ENCODE measurements at places on chromosomes 2 and 18.

- no peak for DNase-seq
Observed at GRCh38 chr2:70854411-70854810, 18.8 kb upstream of the CD207 start.

DNA sequence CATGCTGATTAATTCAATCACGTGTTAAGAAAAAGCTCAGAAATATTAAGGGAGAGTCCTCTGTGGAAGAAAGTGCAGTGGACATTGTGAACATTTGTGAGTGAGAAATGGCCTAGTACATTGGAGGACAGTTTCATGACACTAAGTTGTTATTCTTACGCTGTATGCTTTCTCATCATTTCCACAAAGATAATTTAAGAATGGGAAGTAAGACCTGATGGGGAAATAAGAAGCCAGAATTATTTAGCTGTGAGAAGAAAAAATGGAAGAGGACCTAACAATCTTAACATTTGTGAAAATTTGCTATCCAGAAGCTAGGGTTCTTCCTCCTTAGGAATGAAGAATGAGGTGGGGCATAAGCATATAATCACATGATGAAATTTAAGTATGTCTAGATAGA is 15.2 kb upstream of the RAPH1 start:
- no peak for DNase-seq

DNA sequence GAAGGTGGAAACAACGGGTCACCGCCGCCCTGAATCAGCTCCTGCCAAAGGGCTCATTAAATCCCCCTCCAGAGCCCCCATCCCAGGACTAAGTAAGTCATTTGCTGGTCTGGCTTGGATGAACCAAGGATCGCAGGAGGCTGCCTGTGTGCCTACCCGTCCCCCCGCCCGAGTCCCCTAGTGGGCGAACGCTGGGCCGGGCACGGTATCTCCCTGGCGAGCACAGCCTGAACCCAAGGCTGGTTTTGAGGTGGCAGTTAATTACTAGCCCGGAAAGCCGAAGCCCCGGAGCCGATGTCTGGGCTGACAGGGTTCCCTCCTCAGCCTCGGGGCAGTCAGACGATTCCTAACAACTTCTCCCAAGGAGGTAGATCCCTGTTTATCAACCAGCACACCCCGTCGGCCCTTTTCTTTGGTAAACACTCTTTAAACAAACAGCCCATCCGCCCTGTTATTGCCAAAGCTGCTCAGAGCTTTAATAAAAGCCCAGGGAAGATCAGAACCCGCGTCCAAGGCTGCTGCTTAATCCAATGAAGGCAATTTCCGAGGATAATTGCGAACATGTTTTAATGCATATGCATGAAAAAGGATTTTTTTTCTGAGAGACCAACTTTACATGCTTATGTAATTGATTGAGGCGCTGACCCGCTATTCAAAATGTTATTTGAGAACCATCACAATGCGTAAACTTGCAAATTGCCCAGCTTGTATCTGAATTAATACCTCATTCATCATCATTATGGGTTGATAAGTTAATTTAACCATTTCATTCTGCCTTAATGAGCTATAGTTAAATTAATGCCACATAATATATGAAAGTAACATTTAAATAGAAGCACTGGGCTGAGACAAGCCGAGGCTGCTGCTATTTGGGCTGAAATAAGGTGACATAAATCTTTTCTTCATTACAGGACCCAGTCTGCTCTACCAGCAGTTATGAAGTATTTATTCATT is 10.5 kb downstream of the EVX2 start:
- DNase-seq = no peak

DNA sequence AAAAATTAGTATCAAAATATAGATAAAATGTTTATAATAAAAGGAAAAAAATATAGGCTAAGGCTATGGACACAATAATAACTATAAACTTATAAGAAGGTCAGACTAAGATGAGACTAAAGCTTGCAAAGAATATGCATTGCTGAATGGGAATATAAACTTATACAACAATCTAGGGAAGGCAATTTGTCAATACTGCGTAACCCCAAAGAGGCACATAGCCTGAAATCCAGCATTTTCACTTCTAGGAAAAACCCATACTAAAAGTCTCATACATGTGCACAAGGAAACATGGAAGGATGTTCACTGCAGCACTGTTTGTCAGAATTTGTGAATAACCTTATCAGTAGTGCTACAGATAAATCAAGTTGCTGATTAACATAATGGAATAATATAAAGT is 45.5 kb downstream of the FANCL start:
- no peak for DNase-seq

GRCh38 chr18:55128437-55128836 is 169.2 kb upstream of the CCDC68 start:
- no peak for DNase-seq

- DNase-seq = no peak
Observed at GRCh38 chr2:181754105-181754504, 73.8 kb upstream of the NEUROD1 start.

DNA sequence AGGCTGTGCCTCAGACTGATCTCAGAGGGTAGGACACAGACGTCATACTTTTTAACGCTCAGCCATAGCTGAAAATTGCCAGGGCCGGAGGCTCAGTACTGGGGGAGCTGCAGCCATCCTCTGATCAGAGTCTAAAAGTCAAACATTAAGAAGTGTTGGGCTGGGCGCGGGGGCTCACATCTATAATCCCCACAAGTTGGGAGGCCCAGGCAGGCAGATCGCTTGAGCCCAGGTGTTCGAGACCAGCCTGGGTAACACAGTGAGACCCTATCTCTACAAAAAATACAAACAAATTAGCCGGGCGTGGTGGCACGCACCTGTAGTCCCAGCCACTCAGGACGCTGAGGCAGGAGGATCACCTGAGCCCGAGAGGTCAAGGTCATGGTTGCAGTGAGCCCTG is 48.8 kb downstream of the FAM178B start:
- no peak for DNase-seq

DNA sequence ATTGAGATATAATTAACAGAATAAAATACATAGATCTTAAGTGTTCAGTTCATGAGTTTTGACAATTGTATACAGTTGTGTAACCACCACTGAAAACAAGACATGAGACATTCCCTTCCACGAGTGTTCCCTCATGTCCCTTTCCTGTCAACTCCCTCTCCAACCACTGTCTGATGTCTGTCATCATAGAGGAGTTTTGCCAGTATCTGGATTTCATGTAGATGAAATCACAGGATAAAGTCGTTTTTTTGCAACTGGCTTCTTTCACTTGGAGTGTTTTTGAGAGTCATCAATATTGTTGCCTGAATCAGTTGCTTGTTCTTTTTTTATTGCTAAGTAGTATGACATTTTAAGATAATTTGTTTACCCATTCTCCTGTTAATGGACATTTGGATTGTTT is 52.7 kb downstream of the RBMS1 start:
- no peak for DNase-seq

DNA sequence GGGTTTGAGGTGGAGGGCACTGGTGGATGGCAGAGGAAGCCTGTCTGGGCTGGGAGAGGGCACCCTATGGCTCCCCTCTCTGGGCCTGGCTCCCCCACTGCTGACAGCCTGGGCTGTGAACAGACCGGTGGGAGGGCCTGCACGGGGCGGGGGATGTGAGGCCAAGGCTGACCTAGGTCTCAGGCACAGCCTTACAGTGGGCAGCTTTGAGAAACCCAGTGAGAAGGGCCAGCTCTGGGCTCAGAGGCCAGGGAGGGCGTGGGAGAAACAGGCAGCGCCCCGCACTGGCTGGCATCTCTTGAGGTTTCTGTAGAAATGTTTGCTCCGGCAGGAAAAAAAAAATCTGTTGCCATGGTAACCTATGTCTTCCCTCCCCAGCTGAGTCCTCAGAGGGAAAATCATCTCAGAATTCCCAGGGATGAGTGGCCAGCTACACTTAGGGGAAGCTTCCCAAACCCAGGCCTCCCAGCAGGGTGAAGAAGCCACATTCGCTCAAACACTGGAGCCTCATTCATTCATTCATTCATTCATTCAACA is 71.7 kb upstream of the TAF1B start:
- DNase-seq = no peak

DNA sequence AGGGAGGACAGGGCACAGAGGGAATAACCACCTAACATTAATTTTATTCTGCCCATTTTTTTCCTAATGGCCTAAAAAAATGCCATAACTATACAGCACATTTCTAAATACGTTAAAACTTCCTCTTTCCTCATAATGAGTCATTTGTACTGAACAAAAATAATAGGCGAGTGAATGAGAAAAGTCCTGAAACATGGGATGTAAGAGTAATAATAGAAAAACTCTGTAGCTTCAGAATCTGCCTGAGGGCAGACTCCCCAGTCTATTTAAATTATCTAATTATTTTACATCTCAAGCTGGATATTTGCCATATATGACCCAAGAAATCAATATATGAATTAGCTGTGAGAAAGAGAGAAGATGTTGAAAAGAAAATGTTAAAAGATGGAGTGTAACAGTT is 285.1 kb downstream of the TMX3 start:
- no peak for DNase-seq

DNA sequence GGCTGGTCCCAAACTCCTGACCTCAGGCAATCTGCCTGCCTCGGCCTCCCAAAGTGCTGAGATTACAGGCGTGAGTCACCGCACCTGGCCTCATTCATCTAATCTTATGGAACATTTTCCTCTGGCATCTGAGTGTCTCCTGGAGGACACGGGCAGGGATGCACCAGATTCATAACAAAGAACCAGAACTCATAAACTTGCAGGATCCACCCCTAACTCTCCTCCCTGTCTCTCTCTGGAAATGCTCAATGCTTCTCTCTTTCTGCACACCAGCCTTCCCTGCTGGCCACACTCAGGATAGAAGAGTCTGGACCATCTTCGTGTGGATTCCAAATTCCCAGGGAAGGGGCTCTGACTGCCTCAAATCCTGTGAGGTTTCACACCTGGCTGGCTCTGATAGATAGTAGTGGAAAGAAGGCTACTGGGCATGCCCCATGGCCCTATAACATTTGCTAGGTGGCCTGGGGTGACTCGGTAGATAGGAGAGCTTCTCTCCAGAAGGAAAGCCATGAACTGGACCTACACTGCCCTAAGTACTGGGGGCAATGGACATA is 483.2 kb upstream of the GYPC start:
- DNase-seq = no peak

GRCh38 chr2:239824866-239825704 is 200.1 kb downstream of the NDUFA10 start:
- DNase-seq = no peak

GRCh38 chr2:162566666-162567065 is 222.7 kb downstream of the GCA start:
- DNase-seq = no peak

- DNase-seq = peak; percentile 65
Observed at GRCh38 chr18:79944126-79944731, 7.2 kb downstream of the SLC66A2 start.

GRCh38 chr2:56985609-56986008 is 801.8 kb downstream of the CCDC85A start:
- DNase-seq = no peak

DNA sequence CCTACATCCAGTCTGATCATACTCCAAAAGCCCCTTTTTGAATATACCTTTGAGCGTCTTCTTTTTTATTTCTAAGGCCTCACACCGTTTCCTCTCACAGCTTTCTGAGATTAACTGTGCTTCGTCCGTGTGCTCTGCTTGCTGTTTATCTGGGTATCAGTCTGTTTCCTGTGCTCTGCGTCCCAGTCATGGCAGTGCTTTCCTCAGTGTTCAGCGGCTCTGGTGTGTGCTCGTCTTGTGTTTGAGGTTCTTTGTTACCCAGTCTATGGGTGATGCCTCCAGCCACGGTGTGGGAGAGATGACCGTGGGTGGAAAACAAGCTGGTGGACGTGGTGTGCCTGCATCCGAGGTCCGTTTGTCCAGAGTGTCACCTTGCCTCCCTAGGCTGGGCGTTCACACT is 33.6 kb upstream of the BIN1 start:
- DNase-seq = no peak

DNA sequence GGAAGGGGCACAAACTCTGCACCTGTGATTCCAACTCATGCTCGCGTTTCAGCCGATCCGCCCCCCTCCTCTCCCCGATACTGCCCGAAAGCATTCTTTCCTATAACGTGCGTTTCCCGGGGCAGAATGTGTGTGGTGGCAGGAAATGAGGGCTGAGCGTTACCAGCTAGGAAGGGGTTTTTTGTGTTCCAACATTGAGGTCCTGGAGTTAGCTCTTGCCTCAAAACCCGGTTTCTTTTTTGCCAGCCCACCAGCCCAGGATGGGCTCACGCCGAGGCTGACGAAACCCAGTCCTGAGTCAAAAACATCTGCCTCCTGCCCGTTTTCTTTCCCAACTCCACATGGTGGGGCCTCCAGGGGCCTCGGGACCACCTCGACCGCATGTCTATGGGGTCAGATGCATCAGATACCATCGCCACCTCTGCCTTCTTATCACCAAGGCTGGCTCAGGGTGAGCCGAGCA is 113.7 kb upstream of the COPS8 start:
- DNase-seq = no peak

GRCh38 chr18:11688972-11689668 is at the start of gene GNAL:
Gene GNAL, plus strand, starts transcription at chr18:11689264. Its CDS starts 300 bp downstream, at chr18:11689564.
- DNase-seq = peak; percentile 43

- DNase-seq = no peak
Observed at GRCh38 chr18:75478996-75479880, 51.7 kb upstream of the SMIM21 start.

GRCh38 chr2:62287282-62287681 is 91.4 kb downstream of the B3GNT2 start:
- DNase-seq = no peak

GRCh38 chr18:8260319-8260718 is 348.9 kb upstream of the RAB12 start:
- DNase-seq = no peak

DNA sequence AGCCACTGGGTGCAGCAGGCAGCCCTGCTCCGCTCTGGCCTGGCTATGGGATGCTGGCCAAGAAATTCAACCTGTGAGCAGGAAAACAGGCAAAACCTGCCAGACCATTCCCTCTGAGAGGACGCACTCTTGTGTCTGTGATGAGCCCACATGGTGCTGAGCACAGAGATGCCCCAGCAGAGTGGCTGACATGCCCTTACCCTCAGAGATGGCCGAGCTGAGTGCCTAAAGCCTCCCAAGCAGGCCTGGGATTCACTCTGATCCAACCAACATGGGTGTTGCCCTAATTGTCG is 34.3 kb upstream of the TAF1B start:
- no peak for DNase-seq

DNA sequence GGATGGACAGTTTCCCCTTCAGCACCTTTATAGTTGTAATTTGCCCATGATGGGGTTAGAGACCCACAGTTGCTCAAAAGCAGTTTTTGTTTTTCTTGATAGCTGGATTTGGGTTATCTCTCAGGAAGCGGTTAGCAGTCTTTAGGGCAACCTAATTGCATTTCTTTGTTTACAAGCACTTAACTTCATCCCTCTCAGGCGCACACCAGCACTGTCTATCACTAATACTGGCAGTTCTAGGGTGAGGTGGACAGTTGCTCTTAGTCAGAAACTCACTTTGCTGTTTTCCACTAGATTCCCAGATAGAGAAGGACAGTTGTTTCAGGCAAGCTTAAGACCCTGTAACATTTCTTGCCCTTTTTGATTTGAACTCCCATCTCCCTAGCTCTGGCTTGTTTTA is 146.0 kb downstream of the AGAP1 start:
- DNase-seq = no peak

- DNase-seq = no peak
Observed at GRCh38 chr2:121400201-121400600, 115.2 kb upstream of the TFCP2L1 start.

Measured in smooth muscle cell of the brain vasculature (primary cell).